Esophagus squamous epithelium (tissue), 5 donors: ENCODE measurements at places on chromosomes 1 and 21.

DNA sequence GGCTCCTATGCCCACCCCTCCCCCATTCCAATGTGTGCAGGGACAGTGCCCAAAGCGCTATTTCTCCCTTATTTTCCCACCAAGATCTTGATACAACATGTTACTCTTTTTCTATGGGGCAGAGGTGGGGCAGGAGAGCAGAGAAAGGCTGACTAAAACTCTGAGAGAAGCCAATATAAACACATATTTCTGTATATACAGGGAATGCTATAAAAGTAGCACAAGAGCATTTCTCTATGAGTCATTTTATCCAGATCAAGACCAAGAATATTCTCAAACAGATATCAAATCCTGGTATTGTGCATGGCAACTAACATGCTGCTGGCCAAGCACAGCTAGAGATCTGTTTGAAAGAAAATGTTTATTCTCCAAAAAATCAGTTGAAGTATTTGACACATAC lies 7.3 kb downstream of the WDR26 start:
- DNase-seq = no peak
- peaks cover 57% of the 10 kb centered on the region for H3K4me1 ChIP-seq
- H3K36me3 ChIP-seq = no peaks in the 10 kb centered on the region
- H3K27ac ChIP-seq = no peak overlapping the region

GRCh38 chr21:45853703-45854342 lies 127.7 kb upstream of the COL6A1 start:
- no peak for DNase-seq
- no peak overlapping the region for H3K27ac ChIP-seq
- no peaks in the 10 kb centered on the region for H3K4me1 ChIP-seq
- no peak overlapping the region for H3K4me3 ChIP-seq
- H3K36me3 ChIP-seq = no peaks in the 10 kb centered on the region
- peaks cover 25% of the 10 kb centered on the region for H3K27me3 ChIP-seq

DNA sequence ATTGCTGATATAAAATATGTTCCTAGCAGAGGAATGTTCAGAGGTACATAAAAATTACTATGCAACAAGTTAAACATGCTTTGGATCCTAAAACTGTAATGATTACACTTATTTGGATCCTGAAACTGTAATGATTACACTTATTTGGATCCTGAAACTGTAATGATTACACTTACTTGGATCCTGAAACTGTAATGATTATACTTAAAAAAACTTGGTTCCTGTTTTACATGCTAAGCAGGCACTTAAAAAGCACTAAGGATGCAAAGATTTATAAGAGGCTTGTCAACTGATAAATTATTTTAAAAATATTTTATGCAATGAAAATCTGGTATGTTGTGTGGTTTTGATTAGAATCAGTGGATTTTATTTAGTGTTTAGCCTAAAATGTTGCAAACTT lies 47.7 kb downstream of the ZNHIT6 start:
- H3K4me1 ChIP-seq = no peaks in the 10 kb centered on the region
- no peaks in the 10 kb centered on the region for H3K27me3 ChIP-seq
- H3K36me3 ChIP-seq = no peaks in the 10 kb centered on the region
- no peak overlapping the region for H3K27ac ChIP-seq
- H3K4me3 ChIP-seq = no peak overlapping the region

DNA sequence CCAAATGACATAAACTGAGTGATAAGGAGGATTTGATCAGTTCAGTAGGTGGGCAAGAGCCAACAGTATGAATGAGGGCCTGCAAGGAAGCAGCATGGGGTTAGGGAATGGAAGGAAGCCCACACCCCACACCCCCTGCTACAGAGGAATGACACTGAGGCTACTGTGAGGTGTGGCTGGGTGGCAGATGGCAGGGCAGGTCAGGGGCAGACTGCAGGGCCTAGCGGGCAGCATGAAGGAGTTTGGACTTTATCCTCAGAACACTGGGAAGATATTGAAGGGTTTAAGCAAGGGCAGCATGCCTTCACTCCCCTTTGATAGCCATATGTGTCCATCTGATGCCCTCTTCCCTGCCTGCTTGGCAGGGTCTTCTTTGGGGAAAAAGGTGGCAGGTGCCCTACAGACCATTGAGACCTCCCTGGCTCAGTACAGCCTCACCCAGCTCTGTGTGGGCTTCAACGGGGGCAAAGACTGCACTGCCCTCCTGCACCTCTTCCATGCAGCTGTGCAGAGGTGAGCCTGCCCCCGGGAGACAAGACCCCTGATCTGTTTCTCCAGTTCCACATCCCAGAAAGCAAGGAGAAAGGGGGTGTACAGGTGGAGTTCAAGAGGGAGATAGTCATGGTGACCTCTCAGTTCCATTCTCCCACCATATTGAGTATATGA lies 4.1 kb upstream of the LENEP start:
- DNase-seq = no peak
- no peak overlapping the region for H3K4me3 ChIP-seq
- H3K36me3 ChIP-seq = peaks cover 14% of the 10 kb centered on the region
- no peaks in the 10 kb centered on the region for H3K27me3 ChIP-seq

GRCh38 chr1:226388131-226388530 lies 19.8 kb downstream of the PARP1 start:
- no peaks in the 10 kb centered on the region for H3K27me3 ChIP-seq
- no peak overlapping the region for H3K27ac ChIP-seq
- H3K36me3 ChIP-seq = peaks cover 24% of the 10 kb centered on the region
- DNase-seq = no peak
- H3K4me3 ChIP-seq = no peak overlapping the region
- no peaks in the 10 kb centered on the region for H3K4me1 ChIP-seq

- H3K36me3 ChIP-seq = no peaks in the 10 kb centered on the region
- no peak overlapping the region for H3K27ac ChIP-seq
- no peaks in the 10 kb centered on the region for H3K4me1 ChIP-seq
- H3K4me3 ChIP-seq = no peak overlapping the region
- no peak for DNase-seq
These were observed 969.9 kb downstream of the TTLL7 start for GRCh38 chr1:83029050-83029449.

DNA sequence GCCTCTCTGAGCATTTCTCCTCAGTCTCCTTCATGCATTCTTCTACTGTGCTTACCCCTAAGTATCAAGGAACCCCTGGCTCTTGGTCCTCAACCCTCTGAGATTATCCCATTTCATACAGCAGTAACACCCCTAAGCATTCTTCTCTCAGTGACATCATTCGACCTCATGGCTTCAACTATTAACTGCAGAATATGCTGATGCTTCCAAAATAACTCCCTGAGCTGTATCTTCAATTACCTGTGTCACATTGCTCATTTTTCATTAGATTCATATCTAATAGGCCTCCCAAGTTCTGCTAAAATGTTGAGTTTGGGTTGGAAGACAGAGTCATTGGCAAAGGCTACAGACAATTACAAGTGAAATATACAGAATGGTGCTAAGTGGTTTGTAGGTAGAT lies 7.5 kb downstream of the CAPN8 start:
- no peaks in the 10 kb centered on the region for H3K4me1 ChIP-seq
- H3K4me3 ChIP-seq = no peak overlapping the region
- no peaks in the 10 kb centered on the region for H3K36me3 ChIP-seq
- H3K27me3 ChIP-seq = no peaks in the 10 kb centered on the region
- DNase-seq = no peak

DNA sequence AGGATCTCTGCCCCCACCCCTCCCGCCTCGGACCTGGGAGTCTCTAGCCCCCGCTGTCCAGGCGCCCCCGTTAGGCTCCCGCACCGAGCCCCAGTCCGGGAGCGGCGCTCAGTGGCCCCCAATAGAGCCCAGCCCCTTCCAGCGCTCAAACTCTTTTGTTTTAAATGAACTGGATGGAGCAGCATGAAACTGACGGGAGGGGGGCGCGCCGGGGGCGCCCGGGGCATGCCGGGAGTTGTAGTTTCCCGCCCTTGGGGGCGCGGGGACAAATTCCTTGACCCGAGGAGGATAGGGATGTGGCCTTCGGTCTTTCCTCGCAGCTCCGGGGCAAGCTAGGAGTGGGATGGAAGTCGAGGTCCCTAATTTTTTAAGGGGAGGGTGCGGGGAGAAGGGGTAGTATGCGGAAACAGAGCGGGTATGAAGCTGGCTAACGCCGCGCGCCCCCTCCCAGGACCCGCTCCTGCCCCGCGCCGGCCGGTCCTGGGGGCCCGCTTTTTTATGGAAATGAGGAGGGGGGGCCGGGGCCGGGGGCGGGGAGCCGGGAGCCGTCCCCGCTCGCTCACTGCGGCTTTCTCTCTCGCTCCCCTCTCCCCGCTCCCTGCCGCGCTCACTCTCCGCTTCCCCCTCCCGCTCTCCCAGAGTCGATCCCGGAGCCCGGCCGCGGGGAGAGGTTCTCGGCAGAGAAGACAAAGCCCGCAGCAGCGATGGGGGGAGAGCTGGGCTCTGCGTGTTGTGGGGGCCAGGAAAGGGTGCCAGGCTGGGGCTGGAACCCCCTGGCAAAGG lies at the start of gene MEX3A:
Gene MEX3A (minus strand): TSS at position 157 of the 783 bp plus-strand sequence. CDS start 467 bp downstream, outside the sequence.
- no peaks in the 10 kb centered on the region for H3K36me3 ChIP-seq
- H3K4me3 ChIP-seq = peak within 1 kb of the TSS; percentile 96
- H3K27me3 ChIP-seq = no peaks in the 10 kb centered on the region
- H3K27ac ChIP-seq = peak within 1 kb of the TSS; percentile 61

DNA sequence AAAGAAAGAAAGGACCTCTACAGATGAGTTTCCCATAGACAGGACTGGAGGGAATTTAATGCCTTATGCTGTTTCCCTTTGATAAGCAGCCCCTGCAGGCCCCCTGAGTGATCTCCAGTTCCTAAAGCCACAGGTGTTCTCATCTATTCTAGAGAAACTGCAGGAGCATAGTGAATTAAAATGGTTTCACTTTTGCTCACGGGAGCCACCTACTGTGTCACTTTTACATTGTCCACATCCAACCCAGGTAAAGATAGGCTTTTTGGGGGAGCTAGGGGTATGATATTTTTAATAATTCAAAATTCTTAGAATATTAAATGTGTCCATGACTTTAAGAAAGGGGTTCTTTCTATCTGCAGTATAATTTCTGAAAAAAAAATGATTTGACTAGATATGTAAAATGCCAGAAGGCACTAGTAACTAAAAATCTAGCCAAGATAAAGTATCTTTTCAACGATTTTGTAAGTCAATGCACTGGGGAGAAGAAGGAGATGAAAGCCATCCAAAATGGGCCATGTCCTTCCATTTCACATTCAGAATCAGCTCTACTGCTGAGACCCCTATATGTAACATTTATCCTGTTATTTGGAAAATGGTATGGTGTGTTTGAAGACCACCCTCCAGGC lies 267.3 kb upstream of the DUSP10 start:
- H3K4me1 ChIP-seq = no peaks in the 10 kb centered on the region
- DNase-seq = no peak
- H3K4me3 ChIP-seq = no peak overlapping the region
- H3K27ac ChIP-seq = no peak overlapping the region
- no peaks in the 10 kb centered on the region for H3K36me3 ChIP-seq
- no peaks in the 10 kb centered on the region for H3K27me3 ChIP-seq

DNA sequence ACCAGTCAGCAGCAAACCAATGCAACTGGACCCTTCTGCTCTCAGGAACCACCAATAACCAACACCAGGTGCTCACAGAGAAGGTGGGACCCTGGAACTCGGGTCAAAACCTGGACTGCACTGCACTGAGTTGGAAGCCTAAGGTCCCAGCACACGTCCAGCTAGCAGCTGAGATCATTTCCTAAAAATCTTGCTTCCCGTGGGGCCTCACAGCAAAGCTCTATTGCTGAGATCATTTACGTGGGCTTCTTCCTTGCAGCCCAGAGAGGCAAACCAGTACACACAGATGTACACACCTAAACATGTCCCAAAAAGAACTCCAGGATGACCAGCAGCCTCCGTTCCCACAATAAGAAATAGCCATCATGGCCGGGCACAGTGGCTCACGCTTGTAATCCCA lies 22.8 kb upstream of the STMN1 start:
- no peak overlapping the region for H3K4me3 ChIP-seq
- DNase-seq = no peak
- no peaks in the 10 kb centered on the region for H3K4me1 ChIP-seq
- no peaks in the 10 kb centered on the region for H3K27me3 ChIP-seq
- no peaks in the 10 kb centered on the region for H3K36me3 ChIP-seq

GRCh38 chr1:152388889-152389288 lies 25.2 kb downstream of the CRNN start:
- no peak for DNase-seq
- no peaks in the 10 kb centered on the region for H3K27me3 ChIP-seq
- no peaks in the 10 kb centered on the region for H3K36me3 ChIP-seq
- no peaks in the 10 kb centered on the region for H3K4me1 ChIP-seq
- H3K27ac ChIP-seq = no peak overlapping the region
- H3K4me3 ChIP-seq = no peak overlapping the region

DNA sequence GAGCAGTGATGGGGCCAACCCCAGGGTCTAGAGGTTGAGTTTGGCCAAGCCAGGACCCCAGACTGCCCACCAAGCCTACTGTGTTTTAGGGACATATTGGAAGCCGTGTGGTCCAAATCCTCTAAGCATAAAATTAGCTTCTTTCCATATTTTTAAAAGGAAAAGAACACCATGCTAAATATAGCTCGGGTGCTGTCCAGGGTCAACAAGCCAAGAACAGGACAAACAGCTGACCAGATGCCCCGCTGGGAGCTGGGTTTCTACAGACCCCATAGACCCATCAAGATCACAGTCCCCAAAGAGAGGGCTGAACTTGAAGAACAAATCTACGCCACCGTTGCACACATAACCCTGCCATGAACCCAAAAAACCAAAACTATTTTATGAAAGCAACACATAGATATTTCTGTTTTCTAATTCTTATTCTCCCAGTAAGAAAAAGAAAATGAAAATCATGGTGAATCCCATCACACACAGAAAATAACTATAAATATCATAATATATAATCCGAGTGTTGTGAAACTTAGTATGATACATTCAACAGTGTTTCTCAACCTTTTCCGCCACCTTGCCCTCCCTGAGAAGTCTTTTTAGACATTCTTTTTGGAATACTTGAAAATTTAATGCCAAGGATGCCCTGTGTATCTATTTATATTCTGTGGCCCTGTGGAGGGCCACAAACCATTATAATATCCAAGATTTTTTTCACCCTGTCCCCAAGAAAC lies 36.2 kb upstream of the FHAD1 start:
- no peak overlapping the region for H3K4me3 ChIP-seq
- DNase-seq = no peak
- peak overlapping the region; percentile 40 for H3K27ac ChIP-seq

DNA sequence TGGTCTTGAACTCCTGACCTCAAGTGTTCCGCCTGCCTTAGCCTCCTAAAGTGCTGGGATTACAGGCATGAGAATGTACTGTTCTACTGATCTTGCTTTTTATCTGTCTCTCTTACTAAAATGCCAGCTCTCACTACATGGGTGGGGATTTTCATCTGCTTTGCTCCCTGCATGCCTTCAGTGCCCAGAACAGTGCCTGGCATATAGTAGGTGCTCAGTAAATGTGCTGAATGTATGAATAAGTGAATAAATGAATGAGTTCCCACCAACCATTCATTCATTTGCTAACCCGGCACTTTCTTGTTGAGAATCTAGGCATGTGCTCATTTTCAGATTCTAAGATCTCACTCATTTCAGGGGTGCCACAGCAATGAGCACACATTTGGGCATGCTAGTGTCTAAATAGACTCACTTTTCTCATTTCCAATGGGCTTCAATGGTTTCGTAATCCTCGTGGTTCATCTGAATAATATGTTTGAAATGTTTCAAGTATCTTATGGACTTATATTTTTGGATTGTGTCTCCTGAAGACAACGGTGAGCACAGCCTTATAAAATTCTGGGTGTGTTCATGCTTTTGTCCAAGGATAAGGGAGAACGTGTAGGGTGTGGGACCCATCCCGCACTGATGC lies 7.6 kb downstream of the DHRS3 start:
- H3K27me3 ChIP-seq = no peaks in the 10 kb centered on the region
- H3K4me1 ChIP-seq = peaks cover 10% of the 10 kb centered on the region
- peaks cover 87% of the 10 kb centered on the region for H3K36me3 ChIP-seq

GRCh38 chr1:203316626-203317093 lies 11.3 kb downstream of the BTG2 start:
- peaks cover 11% of the 10 kb centered on the region for H3K4me1 ChIP-seq
- H3K27me3 ChIP-seq = no peaks in the 10 kb centered on the region
- DNase-seq = no peak
- no peak overlapping the region for H3K27ac ChIP-seq
- no peak overlapping the region for H3K4me3 ChIP-seq
- H3K36me3 ChIP-seq = no peaks in the 10 kb centered on the region
